Spleen (tissue), 13 donors: ENCODE measurements at places on chromosomes 1 and 21. TPM values are rescaled to one million over a fixed set of nuclear protein-coding genes. Genes with fewer than 3 reads are reported as not detected.

GRCh38 chr1:18681423-18681835 is 50.8 kb downstream of the PAX7 start:
- no peak for DNase-seq

The DNAH14 gene
- total RNA-seq = 4.9 TPM

GRCh38 chr1:246091477-246091876 is 415.6 kb downstream of the SMYD3 start:
- no peak for DNase-seq

DNA sequence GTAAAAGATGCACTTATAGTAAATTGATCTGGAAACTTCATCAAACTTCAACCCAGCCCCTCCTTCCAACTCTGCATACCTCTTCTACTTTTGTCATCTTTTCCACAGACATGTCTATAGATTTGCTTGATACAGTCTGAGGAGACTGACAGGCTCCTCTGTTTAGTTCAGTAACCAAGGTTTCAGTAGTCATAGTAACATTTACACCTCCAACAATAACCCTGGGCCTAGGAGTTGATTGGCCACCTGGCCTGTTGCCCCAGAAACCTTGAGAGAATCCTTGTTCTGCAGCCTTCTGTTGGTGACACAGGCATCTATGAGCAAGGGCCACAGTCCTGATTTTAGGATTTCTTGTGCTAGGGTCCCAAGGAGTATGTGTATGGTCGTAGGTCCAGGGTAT is at the start of gene CFAP141:
Gene CFAP141 (minus strand): TSS at position 138 of the 400 bp plus-strand sequence. CDS start 26 bp downstream, at position 112.
- no peak for DNase-seq

- no peak for DNase-seq
Observed at GRCh38 chr1:158830904-158831507, at the start of gene MNDA. TSS of gene MNDA (plus strand) at chr1:158831351. CDS start at chr1:158842154, 10,803 bp downstream.

DNA sequence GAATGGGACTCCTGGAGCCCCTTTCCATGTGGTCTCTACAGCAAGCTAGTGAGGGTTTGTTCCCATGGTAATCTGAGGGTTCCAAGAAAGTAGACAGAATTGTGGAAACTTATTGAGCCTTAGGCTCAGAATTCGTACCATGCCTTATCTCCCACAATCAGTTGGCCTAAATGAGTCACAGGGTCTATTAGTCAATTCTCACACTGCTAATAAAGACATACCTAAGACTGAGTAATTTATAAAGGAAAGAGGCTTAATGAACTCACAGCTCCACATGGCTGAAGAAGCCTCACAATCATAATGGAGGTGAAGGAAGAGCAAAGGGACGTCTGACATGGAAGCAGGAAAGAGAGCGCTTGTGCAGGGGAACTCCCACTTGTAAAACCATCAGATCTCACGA is 106.6 kb upstream of the CXADR start:
- DNase-seq = no peak

GRCh38 chr1:68359045-68359444 is 90.7 kb downstream of the RPE65 start:
- DNase-seq = no peak

DNA sequence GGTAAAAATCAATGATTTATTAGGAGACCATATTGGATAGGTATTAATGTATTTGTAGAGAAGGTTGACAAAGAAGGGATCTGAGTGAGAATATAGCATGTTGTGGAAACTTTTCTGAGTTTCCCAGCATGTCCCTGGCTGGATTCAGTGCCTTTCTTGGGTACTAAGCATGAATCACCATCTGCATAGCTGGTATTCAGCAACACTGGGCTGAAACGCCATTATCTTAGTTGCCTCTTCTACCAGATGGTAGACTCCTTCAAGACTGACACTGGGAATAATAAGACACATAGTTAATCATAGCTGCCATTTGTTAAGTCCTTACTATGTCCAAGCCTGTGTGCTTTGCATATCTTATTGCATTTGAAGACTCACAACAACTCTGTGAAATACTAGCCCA is 45.5 kb downstream of the ATP5PF start:
- no peak for DNase-seq

GRCh38 chr1:209417761-209418160 is 165.8 kb upstream of the CAMK1G start:
- no peak for DNase-seq

GRCh38 chr1:79322511-79323027 is 316.0 kb upstream of the ADGRL4 start:
- DNase-seq = no peak

- no peak for DNase-seq
Observed at GRCh38 chr1:19811206-19811851, 3.8 kb downstream of the RNF186 start.

DNA sequence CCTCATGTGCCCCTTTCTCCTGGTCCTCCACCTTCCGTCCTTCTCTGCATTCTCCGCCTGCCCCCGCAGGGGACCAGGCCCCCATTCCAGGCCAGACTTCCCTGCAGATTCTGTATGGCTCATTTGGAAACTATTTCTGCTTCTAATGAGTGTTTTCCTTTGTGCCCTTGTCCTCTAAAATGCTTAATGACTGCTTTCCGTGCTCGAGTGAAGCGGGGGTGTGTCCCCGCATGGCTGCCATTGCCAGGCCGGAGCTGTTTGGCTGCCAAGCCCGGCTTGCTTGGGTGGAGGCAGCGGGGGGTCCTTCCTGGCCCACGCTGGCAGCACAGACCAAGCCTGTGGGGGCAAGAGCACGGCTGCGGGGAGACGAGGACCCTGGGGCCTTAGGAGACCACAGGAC is 299.3 kb upstream of the VAMP3 start:
- DNase-seq = no peak

GRCh38 chr1:173823781-173824314 is 625 bp upstream of the DARS2 start:
- DNase-seq = no peak

The ZSWIM5 gene
- total RNA-seq = 2.4 TPM

The KCNQ4 gene
- 0.17 TPM for total RNA-seq

DNA sequence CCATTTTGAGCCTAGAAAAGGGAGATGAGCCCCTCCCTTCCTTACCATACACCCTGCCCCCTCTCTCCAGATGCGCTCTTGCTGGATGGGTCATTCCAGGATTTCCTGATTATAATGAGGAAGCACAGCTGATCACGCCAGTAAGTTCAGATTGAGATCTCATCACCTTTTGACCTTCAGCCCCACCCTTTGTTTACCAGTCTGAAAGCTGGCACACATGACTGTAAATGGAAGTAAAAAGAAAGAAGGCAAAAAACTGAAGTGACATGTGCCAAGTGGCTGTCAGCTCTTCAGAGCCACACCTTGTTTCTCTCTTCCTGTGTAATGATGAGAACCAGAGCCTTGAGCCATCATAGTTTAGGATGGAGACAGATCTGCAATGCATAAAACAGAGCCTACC is 27.9 kb downstream of the S1PR1 start:
- no peak for DNase-seq

DNA sequence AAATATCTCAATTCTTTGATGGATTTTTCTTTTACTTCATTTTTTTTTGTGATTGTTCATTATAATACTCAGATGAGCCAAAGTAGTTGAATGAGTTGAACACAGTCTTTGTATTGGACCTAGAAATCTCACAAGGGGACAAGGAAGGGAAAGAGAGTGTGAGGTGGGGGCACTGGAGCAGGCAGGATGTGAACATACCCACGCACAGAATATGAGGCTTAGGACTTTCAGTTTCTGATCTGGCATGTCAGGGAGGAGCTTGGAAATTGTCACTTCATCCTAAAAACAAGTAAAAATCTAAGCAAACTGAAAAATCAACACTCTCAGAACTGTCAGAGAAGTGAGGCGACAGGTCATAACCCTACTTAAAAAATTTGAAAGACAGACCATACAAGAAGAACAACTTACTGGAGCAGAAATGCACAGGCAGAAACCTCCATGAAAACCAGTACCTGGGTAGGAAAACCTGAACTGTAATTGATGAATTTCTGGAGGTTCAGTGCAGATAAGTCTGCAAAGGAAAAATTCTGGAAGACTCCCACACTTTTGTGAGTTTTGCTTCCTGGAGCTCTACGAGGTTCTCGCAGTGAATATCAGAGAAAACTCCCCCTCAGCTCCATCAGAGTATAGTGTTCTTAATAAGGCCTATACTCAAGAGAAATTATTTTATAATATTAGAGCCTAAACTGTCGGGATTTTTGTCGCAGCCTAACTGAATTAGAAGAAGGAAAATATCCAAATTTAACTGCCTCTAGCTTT is 3.6 kb upstream of the PTGS2 start:
- no peak for DNase-seq

The APOBEC4 gene
- not detected for total RNA-seq

DNA sequence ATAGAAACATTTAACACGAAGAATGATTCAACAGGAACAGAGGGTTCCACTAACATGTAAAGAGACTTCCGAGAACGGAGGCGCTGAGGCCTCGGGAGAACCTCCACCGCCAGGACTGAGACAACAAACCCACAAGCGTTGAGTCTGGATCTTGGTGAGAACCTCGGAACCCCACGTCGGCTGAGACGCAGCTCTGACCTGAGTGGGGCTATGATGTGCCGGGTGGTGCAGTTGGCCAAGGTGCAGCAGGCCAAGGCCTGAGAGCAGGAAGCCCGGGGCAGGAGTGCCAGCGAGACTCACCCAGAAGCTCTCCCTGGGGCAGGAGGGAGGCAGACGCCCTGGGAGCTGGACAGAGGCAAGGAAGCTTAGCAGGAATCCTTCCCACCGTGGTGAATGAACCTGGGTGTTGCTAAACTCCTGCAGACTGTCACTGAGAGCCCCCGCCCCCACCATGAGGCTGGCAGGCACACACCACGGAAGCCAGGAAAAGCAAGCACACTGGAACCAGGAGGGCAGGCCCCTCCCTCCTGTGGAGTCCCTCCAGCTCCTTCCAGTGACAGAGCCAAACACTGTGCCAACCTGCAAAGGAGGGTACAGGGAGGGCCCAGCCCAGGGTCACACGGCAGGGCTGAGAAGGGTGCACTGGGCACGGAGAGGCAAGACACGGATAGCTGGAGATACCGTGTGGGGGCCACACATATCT is 34.8 kb downstream of the WDR4 start:
- peak; percentile 70 for DNase-seq

- DNase-seq = peak; percentile 89
Observed at GRCh38 chr1:39653546-39654031, 14.1 kb upstream of the HEYL start.

The STK40 gene
- 65.1 TPM for total RNA-seq

The WDR47 gene
- total RNA-seq = 9.8 TPM

The CLCNKB gene
- total RNA-seq = not detected

The PPIH gene
- total RNA-seq = 60.1 TPM

- no peak for DNase-seq
Observed at GRCh38 chr1:208850442-208850841, 606.3 kb upstream of the PLXNA2 start.

DNA sequence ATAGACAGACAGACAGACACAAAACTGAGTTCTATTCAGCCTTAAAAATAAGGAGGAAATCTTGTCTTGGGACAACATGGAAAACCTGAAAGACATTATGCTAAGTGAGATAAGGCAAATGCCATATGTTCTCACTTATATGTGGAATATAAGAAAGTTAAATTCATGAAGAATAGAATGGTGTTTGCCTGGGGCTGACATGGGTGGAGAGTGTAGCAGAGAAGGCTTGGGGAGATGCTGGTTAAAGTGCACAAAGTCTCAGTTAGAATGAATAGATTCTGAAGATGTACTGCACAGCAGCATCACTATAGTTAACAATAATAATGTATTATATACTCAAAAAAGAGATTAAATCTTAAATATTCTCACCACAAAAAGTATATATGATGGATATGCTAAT is 355.5 kb downstream of the LRRIQ3 start:
- DNase-seq = no peak

The DPM3 gene
- 25.0 TPM for total RNA-seq

The DCST1 gene
- not detected for total RNA-seq

The TMEM81 gene
- total RNA-seq = 3.5 TPM

GRCh38 chr1:112711041-112711440 is 4.1 kb downstream of the PPM1J start:
- peak; percentile 74 for DNase-seq
